ENCODE measurements at places on chromosomes 2 and 18. TPM values are rescaled to one million over a fixed set of nuclear protein-coding genes. Genes with fewer than 3 reads are reported as not detected.

The EMILIN1 gene
- 160 TPM for total RNA-seq

The PLCD4 gene
- total RNA-seq = 2.2 TPM

The UGT1A7 gene
- total RNA-seq = not detected

The UGT1A4 gene
- total RNA-seq = not detected

The HOXD3 gene
- total RNA-seq = 14.5 TPM

The RAD51AP2 gene
- under 0.01 TPM for total RNA-seq

The SKA1 gene
- total RNA-seq = 13.4 TPM

The TSPYL6 gene
- not detected for total RNA-seq

The SCTR gene
- total RNA-seq = not detected

The NPHP1 gene
- total RNA-seq = 4.8 TPM

GRCh38 chr2:204357286-204357685, 188.0 kb upstream of the PARD3B start:
- no peak for DNase-seq

GRCh38 chr2:231701456-231702373, 6.6 kb upstream of the PTMA start:
- peak; percentile 84 for DNase-seq

- no peak for DNase-seq
Measured at GRCh38 chr18:48256848-48257247, 152.3 kb downstream of the ZBTB7C start.

GRCh38 chr2:85698880-85699254, 4.7 kb downstream of the GNLY start:
- no peak for DNase-seq

- DNase-seq = no peak
Measured at GRCh38 chr2:133838642-133839365, 270.5 kb upstream of the NCKAP5 start.

DNA sequence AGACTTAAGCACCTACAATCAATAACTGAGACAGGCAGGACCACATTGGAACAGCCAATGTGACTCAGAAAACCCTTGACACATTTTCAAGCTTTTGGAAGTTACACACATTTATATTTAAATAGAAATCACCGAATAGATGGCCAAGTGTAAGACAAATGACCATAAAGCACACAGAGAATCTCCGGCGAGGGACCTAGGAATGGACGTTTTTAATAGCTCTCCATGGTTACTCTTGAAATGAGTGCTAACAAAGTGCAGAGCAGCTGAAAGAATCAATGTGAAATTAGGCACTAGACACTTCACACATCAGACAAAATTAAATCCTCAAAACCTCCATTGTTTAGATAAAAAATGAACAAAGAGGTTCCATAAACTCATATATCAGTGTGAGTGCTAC, 376.9 kb downstream of the DLGAP1 start:
- DNase-seq = no peak

DNA sequence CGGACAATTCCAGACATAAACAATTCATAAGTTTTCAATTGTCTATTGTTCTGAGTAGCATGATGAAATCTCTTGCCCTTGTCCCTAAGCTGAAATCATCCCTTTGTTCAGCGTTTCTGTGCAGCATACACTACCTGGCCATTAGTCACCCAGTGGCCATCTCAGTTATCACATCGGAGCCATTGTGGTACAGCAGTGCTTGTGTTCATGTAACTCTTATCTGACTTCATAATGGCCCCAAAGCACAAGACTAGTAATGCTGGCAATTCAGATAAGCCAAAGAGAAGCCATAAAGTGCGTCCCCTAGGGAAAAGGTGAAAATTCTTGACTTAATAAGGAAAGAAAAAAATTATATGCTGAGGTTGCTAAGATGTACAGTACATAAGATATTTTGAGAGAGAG, 127.2 kb downstream of the FHOD3 start:
- DNase-seq = no peak

DNA sequence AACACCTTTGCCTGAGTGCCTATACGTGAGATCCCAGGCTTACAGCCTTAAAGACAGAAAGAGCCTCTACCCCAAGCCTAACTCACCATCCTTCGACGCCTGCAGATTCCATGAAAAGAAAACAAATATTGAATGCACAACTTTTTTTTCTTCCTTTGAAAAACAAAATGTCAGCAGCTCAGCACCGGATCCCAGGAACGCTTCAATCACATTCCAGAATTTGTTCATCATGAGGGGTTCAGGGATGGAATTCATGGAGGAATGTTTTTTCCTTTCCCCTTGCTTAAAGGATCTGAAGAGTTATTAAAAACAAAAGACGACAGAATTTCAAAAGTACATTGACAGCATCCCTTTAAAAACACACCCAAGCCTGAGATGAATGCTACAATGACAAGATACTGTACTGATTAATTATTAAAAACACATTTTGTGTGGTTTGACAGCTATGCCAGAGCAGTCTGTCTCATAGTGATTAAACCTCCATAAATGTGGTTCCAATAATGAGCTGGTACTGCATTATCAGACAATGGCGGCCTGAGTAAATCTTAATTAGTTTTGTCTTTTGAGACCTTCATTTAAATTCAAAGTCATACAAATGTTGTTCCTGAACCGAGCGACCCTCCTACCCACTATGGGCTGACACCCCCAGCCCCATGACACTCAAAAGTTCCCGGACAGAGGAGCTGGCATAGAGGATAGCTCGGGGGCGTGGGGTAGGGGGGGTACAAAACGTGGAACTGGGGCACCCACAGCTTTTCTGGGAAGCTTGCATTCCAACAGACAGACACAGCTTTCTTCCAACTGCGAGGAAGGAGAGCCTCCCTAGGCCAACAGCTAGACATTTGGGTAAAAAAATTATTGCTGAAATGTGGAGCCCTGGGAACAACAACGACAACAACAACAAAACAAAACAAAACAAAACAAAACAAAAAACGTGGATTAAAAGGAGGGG, 227.5 kb downstream of the TTC32 start:
- no peak for DNase-seq

DNA sequence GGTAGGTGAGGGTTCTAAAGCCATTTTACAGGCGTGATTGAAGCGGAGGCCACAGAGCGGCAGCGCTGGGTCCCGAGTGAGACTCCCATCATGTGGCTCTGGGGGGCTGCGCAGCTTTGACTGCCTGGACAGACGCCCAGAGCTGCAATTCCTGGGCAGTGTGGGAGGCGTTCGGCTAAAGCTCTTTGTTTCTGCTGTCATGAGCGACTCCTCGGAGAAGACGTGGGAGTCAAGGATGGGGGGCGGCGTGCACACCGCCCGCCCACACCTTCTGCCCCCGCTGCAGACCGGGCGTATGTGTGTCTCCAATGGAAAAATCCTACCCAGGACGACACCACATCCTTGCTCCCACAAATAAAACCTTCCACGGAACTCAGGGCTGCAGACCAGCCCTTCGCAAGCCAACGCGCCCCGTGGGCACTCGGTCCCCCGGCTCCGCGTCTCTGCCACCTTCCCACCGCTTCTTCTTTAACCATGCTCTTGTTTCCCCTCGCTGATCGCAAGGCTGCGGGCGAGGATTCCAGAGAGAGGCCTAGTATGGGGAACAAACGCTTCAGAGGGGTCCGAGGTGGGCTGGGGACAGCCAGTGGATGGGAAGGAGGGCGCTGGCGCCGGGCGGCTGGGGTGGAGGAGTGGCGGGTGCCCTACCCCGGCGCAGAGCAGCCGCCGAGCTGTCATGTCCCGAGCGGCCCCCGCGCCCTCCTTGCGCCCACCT, 680 bp upstream of the LBH start:
- DNase-seq = peak; percentile 54

DNA sequence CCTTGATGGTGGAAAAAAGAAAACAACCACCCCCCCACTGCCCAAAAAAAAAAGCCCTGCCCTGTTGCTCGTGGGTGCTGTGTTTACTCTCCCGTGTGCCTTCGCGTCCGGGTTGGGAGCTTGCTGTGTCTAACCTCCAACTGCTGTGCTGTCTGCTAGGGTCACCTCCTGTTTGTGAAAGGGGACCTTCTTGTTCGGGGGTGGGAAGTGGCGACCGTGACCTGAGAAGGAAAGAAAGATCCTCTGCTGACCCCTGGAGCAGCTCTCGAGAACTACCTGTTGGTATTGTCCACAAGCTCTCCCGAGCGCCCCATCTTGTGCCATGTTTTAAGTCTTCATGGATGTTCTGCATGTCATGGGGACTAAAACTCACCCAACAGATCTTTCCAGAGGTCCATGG, 28.0 kb downstream of the MAL start:
- no peak for DNase-seq

- no peak for DNase-seq
Measured at GRCh38 chr2:202015471-202015870, 18.2 kb upstream of the FZD7 start.

DNA sequence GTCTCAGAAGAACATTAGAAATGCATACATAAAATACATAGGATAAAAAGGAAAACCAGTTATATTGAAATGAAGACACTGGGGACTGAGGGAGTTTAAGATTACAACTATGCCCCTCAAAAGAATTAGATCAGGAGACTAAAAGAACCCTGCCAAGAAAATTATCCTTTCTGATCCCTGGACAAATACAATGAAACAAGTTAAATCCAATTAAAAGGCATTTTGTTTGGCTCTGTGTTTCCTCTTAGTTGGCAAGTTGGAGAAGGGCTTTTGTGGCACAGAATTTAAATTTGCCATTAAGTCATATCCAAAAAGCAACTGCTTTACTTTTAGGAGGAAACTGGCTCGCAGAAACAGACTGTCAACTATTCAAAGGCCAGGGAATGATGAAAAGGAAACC, 99.1 kb upstream of the CD302 start:
- DNase-seq = no peak

GRCh38 chr2:48203668-48204067, 297.4 kb upstream of the FBXO11 start:
- DNase-seq = no peak

- DNase-seq = no peak
Measured at GRCh38 chr18:44945888-44946401, 265.3 kb downstream of the SETBP1 start.

- DNase-seq = peak; percentile 52
Measured at GRCh38 chr18:74963820-74964446, 245.0 kb downstream of the PTGR3 start.

DNA sequence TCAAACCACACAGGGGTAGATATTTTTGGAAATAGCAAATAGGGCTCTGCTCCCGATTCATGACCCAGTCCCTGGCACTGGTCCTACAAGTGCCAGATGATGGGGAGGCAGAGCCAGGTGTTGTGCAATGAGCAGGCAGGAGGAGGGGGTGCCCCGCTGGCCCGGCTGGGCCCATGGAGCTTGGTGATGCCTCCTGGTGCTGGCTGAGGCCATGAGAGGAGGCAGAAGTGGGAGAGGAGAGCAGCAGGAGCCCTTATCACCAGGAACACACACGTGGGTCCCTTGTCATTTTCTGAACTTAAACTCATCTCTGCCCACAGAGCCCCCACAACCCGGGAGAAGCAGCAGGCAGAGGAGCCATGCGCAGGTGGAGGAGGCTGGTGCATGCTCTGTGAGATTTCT, 90.5 kb upstream of the MAPK4 start:
- DNase-seq = no peak

DNA sequence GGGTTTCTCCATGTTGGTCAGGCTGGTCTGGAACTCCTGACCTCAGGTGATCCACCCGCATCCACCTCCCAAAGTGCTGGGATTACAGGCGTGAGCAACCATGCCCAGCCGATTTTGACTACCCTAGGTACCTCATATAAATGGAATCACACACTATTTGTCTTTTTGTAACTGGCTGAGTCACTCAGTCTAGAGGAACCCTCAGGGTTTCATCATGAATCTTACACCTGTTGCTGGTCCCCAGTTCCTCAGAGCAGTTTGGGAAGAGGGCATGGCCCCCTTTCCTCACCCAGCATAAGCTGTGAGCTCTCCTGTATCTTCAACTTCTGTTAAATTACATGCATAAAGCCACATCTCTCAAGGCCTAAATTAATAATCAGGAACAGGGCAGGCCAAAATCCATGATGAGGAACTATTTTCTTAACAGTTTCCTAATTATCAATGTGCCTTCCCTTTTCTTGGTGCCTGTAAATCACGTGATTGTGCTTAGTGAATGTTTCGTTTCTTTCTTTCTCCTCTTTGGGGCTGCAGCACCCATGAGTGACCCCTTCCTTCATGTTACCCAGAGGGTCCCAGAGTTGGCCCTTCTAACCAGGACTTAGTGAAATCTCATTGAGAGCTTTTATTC, 20.9 kb downstream of the DYSF start:
- DNase-seq = no peak

DNA sequence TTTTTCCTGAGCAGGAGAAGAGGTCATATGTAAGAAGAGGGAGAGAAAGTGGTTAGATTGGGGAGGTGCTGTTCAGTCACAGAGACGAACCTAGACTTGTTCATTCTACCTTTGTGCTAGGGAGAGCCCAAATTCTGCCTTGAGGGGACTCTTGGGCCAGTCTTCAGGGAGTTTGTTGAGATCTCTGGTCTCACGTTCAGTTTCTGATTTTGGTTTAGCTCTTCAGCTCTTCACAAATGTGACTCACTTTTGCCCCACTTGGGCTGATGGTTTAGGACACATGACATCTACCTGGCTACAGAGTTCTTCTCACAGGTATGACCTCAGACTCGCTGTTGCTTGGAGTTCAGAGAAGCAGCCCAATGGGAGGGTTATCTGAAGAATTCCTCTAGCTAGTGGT, 49.2 kb upstream of the DARS1 start:
- no peak for DNase-seq

DNA sequence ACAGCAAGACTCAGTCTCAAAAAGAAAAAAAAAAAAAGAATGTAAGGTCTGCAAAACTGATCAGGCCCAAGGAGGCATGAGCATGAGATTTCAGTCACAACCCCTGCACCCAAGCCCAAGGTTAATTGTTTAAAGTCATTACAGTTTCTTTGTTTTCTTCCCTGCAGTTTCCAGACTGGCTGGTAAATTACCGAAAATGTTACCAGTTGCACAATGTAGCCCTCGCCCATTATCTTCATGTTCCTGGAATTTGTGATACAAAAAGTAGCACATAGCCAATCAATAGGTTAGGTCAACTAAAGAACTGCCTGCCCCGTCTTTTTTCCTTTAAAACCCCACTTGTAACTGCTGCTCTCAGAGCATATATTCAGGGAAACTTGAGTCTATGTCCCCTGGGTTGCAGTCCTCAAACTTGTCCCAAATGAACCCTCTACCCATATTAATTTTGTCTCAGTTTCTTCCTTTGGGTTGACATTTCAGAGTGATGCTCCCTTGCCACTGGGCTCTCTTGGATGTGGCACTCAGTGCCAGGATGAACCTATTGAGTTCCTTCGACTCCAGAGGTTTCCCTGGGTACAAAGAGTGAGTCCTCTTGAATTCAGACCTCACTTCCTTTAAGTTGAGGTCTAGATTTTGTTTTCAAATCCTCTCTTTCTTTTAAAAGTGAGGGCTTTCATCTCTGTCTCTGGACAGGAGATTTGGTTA, 216.2 kb upstream of the HS6ST1 start:
- DNase-seq = no peak

GRCh38 chr2:166234112-166234846, 106.5 kb upstream of the SCN1A start:
- DNase-seq = peak; percentile 32

- no peak for DNase-seq
Measured at GRCh38 chr2:56299171-56299691, 115.4 kb downstream of the CCDC85A start.

- DNase-seq = peak; percentile 55
Measured at GRCh38 chr2:56132138-56132537, 51.7 kb upstream of the CCDC85A start.

Data from fibroblast of villous mesenchyme (primary cell).